ENCODE measurements at places on chromosomes 5 and 9.
A peak's percentile ranks its signal among the peaks of the same experiment; 100 is the strongest.

DNA sequence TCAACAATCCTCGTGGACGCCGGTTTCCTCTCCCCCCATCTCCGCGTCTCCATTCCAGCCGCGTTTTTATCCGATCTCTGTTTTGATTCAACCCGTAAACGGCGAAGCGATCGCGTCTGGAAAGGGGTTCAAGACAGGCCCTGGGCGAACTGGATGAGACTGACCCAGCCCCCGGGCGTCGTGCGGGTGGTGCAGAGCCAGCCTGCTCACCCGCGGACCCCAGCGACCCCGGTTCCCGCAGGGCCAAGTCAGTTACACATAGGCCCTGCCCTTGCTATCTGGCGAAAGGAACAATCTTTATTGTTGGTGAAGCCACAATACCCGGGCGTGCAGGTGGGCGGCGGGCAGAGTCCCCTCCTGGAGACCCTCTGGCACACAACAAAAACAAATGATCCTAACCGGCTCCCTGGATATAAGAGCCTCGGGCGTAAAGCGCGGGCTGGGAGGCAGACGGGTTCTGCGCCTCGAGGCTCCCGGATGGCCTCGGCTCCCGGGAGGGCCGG lies 1.8 kb downstream of the TLX3 start:
- H3K4me3 ChIP-seq: no peak overlapping the region
- peaks cover 92% of the 10 kb centered on the region for H3K27me3 ChIP-seq
- H3K27ac ChIP-seq: no peak overlapping the region
- DNase-seq: no peak
- peaks cover 3% of the 10 kb centered on the region for H3K4me1 ChIP-seq

- no peak overlapping the region for H3K4me3 ChIP-seq
- no peak overlapping the region for H3K27ac ChIP-seq
- H3K36me3 ChIP-seq: no peaks in the 10 kb centered on the region
- no peak for DNase-seq
These were observed 161.1 kb upstream of the TBCA start for GRCh38 chr5:77937015-77937908.

DNA sequence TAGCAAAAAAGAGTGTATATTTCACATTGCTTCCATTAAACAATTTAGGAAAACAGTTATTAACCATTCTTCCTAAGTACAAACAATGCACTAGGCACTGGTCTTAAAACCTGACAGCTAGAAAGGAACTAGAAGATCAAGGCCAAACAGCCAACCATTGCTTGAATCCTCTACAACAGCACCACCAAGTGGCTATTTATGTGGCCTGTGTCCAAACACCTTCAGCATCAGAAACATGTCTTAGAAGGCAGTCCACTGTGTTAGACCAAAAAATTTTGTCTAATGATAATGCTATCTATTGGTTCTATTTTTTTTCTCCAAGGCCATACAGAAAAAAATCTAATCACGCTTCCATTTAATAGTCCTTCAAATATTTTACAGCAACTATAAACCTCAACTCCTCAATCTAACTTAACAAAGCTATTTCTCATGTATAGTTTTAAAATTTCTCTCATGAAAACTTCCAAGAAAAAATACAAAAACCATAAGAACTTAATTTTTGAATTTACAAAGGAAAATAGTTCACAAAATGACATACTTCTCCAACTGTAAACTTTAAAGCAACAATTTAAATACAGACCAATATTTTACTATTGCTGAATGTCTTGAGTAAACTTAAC lies 36.1 kb downstream of the CAAP1 start:
- no peaks in the 10 kb centered on the region for H3K36me3 ChIP-seq
- no peaks in the 10 kb centered on the region for H3K4me1 ChIP-seq
- no peaks in the 10 kb centered on the region for H3K27me3 ChIP-seq
- H3K27ac ChIP-seq: no peak overlapping the region
- peak; percentile 56 for DNase-seq

GRCh38 chr9:108277216-108277615 lies 578.6 kb downstream of the ACTL7B start:
- H3K36me3 ChIP-seq: no peaks in the 10 kb centered on the region
- no peaks in the 10 kb centered on the region for H3K27me3 ChIP-seq
- H3K27ac ChIP-seq: no peak overlapping the region
- DNase-seq: no peak
- no peak overlapping the region for H3K4me3 ChIP-seq
- peaks cover 7% of the 10 kb centered on the region for H3K4me1 ChIP-seq

DNA sequence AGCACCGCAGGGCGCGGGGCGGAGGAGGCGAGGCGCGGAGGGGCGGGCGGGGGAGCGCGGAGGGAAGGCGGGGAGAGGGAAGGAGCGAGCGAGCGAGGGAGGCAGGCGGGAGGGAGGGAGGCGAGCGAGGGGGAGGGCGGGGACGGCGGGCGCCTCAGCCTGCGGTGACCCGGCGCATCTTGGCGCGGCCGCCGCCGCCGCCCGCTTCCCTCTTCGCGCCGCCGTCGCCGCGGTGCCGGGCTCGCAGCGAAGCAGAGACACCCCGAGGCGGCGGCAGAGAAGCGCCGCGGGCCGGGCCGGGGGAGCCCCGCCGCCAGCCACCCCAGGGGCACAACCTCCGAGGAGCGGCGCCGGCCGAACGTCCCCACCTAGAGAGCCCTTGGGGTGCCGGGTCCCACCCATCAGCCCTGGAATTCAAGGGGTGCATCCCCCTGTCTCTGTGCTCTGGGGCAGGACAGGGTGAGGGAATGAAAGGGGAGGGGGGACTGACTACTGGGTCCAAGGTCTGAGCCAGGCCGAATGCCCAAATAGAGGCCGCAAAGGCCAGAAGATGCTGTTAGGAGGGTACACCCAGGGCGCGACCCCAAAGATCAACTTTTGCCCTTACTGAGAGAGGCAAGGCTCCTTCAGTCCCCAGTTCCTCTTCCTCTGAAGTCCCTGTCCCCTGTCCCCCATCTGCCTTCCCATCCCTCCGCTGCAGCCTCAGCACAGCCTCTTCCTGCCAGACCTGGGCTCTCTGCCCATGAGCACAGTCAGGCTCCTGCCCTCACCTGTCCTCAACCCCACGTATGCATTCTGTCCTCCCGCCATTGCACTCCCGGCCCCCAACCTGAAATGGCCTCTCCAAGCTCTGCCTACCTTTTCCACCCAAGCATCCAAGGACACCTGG lies at the start of gene ADAMTS2:
TSS of gene ADAMTS2 (minus strand) at position 29 of the 889 bp plus-strand sequence. CDS start 133 bp downstream, outside the sequence.
- H3K27me3 ChIP-seq: no peaks in the 10 kb centered on the region
- peaks cover 14% of the 10 kb centered on the region for H3K4me1 ChIP-seq
- H3K4me3 ChIP-seq: peak within 1 kb of the TSS; percentile 85
- peak within 1 kb of the TSS; percentile 43 for H3K27ac ChIP-seq
- DNase-seq: peak; percentile 86
- no peaks in the 10 kb centered on the region for H3K36me3 ChIP-seq

- no peak overlapping the region for H3K4me3 ChIP-seq
- DNase-seq: no peak
- no peaks in the 10 kb centered on the region for H3K4me1 ChIP-seq
- peaks cover 4% of the 10 kb centered on the region for H3K27me3 ChIP-seq
- H3K27ac ChIP-seq: no peak overlapping the region
These were observed 46.7 kb upstream of the CPLX2 start for GRCh38 chr5:175824676-175825075.

GRCh38 chr5:52674815-52675545 lies 112.7 kb upstream of the ITGA1 start:
- H3K27me3 ChIP-seq: no peaks in the 10 kb centered on the region
- H3K4me3 ChIP-seq: peak overlapping the region; percentile 61
- H3K27ac ChIP-seq: peak overlapping the region; percentile 60
- H3K4me1 ChIP-seq: peaks cover 14% of the 10 kb centered on the region

DNA sequence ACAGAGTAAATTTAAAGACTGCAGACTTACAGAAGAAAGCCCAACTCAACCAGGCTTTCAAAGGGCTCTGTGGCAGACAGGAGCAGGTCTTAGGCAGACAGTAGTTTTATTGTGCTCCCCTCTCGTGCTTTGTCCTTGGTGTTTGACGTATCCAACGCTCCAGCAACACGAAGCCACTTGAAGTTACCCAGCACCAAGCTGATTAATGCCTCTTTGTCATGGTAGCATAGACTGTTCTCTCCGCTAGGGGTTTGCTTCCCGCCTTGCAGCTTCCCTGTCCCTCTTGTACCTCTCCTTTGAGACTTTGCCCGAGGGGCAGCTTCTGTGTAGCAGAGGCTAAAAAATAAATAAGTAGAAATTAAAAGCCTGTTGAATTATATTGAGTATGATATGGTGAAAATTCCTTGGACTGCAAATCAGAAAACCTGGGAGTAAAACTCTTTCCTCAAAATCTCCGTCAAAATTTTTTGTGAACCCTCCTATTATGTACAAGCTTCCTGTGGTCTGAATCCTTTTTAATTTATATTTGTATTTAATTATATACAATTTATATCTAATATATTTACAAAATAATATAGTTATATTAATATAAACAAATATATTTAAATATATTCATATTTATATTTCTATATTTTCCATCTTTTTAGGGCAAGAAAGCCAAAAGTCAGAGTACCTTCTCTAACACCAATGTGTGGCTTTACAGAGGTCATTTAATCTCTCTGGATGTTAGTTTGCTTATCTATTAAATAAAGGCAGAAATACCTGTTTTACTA lies 405.4 kb downstream of the DMAC1 start:
- H3K36me3 ChIP-seq: no peaks in the 10 kb centered on the region
- no peak overlapping the region for H3K27ac ChIP-seq
- H3K27me3 ChIP-seq: peaks cover 13% of the 10 kb centered on the region

Data from GM23248 (cell line).